ENCODE measurements at places on chromosomes 11 and 22.
A peak's percentile ranks its signal among the peaks of the same experiment; 100 is the strongest.

DNA sequence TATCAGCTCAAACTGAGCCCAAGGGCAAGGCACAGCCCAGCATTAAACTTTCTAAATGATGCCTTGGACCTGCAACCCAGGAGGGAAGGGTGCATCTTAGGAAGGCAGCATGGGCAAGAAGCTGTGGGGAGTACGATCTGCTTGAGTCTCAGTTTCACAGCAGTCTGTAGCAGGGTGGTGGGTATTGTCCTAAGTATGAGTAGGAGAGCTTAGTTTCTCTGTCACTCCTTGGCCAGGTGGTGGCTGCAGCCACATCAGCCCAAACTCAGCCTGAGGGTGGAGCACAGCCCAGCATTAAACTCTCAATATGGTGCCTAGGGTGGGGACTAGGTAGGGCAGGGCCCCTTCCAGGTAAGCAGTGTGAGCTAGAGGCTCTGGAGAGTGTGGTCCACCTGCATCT is 85.5 kb downstream of the ACER3 start:
- no peak for DNase-seq

DNA sequence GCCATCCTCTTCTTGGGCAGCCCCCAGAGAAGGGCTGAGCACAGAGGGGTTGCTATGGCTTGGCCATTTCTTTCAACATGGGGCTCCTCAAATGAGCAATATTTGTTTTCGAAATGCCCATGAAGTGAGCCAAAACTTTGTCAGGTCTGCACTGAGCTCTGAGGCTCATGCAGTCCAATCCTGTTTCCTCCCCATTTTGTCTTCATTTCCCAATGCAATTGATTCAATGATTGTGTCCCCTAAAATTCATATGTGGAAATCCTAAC is 60.6 kb upstream of the CD44 start:
- no peak for DNase-seq

GRCh38 chr11:64036087-64037026 is 626 bp downstream of the FLRT1 start:
- no peak for DNase-seq

DNA sequence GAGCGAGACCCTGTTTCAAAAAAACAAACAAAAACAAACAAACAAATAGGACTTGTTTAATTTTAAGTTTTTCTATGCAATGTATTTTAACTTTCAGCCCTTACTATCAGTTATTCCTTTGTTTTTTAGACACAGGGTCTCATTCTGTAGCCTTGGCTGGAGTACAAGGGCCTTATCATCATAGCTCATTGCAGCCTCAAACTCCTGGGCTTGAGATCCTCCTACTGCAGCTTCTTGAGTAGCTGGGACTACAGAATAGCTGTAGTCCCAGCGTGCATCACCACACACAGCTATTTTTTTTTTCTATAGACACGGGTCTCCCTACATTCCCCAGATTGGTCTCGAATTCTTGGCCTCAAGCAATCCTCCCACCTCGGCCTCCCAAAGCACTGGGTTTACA is 44.5 kb downstream of the PIK3C2A start:
- no peak for DNase-seq

DNA sequence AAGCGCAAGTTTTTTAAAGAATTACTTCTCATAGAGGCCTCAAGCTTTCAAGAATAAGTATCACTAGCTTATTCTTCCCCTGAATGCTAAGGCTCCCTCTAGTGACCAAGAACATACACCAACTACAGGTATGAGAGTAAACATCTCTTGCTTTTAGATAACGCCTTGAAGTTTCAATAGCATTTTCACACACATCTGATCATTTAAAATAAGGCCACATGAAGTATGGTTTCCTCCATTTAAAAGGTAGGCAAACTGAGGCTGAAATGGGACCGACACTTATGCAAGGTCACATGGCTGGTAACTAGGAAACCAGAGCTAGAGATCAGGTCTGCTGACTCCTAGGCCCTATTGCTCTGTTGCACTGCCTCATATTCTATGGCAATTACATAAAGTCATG is 66.5 kb downstream of the CCDC34 start:
- DNase-seq, result no peak

- DNase-seq, result no peak
Observed at GRCh38 chr22:20197407-20198030, 46.7 kb upstream of the CCDC188 start.

GRCh38 chr11:48141475-48142122 is 75.0 kb upstream of the OR4B1 start:
- no peak for DNase-seq

DNA sequence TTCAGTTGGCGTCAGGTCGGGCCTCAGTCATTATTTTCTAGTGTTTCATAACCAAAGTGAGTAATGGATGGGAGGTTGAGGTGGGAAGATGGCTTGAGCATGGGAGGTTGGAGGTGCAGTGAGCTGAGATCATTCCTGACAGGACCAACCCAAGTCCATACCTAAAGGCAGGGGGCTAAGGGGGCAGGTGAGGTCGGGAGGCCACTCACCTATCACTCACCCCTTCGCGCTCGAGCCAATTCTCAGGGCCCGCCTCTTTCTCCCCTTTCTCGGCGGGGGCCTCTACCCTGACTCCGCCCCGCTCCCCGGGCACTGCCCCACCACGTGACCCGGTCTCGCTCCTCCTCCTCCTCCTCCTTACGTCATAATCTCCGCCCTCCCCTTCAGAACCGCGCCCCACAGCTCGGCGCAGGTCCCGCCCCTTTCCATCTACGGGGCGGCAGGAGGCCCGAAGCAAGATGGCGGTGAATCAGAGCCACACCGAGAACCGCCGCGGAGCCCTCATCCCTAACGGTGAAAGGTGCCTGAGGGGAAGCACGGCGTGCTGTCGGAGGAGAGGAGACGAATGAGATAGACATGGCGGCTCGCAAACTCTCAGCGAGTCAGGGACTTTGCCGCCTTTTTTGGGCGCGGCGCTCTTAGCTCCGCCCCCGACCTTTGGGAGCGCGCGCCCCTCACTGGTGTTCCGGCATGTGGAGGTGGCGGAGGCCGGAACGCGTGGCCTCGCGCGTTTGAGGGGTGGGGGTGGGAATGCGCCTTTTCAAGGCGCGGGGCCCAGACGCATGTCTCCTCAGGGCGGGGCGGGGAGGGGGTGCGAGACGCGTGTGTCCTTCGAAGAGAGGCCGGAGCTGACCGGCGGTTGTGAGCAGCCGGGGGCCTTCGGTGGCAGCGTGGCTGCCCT is at the start of gene WBP2NL:
Gene WBP2NL, plus strand, starts transcription at position 428 of the 901 bp plus-strand sequence. Its CDS starts 31 bp downstream, at position 459.
- DNase-seq, result no peak

DNA sequence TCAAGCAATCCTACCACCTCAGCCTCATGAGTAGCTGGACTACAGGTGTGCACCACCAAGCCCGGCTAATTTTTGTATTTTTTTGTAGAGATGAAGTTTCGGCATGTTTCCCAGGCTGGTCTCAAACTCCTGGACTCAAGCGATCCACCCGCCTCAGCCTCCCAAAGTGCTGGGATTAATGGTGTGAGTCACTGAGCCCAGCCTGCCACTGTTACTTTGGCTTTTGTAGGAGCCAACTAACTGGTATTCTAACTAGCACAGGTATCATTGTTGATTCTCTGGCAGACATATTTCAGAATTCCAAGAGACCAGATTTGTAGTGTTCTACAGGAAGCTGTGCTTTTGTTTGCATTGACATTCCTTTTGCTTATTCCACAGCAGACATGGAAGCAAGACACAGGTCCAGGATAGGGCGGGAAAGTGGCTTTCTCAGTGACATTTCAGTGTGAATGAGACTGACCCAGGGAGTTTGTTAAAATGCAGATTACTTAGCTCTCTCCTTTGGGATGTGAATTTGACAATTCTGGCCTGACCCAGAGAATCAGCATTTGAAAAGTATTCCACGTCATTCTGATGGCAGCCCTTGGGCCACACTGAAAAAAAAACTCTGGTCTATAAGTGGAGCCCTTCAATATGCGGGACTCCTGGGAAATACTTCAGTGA is 52.2 kb upstream of the PAX6 start:
- DNase-seq, result peak; percentile 54

DNA sequence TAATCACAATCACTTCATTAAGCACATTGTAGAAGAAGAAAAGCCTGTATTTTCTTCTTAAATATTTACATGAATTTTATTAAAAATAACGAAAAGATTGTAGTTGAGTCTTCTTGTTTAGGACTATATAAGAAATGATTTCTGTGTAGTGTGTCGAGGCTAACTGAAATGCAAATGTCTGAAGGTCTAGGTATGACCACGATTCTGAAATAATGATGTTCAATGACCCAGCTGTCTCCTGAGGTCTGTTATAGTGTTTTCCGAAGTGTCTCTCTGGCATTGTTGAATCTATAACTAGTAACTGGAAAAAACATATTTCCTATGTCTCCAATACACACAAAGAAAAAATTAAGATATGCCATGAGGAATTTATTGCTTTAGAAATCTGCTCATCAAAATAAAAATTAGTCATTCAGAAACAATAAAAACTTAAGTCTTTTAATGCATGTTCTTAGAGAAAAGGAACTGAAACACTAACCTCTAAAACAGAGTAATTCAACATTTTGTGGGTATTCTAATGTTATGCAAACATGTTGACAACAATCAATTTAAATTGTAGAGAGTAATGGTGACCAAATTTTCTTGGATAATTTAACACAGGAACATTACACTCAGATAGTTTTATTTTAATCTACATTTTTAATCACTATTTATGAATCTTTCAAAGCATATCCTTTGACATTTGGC is 55.0 kb downstream of the CASP12 start:
- DNase-seq, result no peak

- no peak for DNase-seq
Observed at GRCh38 chr22:41770715-41771468, 29.6 kb upstream of the CCDC134 start.

DNA sequence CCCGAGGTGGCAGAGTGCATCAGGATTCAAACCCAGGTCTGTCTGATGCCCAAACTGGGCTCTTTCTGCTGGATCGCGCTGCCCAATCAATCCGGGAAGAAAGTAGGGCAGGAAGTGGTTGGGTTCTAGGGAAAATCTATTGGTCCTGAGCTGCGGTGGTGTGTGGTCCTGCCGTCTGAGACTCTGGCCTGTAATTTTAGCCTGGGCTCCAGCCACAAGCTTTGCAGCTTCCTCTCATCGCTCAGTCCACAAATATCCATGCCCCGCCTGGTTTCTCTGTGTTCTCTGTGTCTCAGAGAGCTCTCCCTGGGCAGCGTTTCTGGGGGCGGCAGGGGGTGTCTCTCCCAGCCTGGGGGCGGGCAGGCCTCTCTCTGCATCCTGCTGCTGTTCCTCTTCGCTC is 18.7 kb downstream of the CACNG2 start:
- no peak for DNase-seq

DNA sequence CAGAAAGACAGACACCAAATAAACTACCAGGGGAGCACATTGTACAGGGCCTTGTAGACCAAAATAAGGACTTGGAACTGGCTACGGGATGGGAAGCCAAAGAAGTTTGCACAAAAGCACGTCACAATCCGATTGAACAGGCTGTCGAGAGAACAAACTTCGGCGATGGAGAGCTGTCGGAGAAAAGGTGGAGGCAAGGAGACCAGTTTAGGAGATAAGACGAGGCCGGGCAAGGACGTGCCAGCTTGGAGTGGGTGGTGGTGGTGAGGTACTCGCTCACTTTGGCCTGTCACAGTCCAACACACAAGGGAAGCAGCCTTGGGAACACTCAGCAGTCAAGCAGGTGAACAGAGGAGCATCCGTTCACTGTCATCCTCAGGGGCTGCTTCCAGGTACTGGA is 19.0 kb downstream of the APOL5 start:
- no peak for DNase-seq

DNA sequence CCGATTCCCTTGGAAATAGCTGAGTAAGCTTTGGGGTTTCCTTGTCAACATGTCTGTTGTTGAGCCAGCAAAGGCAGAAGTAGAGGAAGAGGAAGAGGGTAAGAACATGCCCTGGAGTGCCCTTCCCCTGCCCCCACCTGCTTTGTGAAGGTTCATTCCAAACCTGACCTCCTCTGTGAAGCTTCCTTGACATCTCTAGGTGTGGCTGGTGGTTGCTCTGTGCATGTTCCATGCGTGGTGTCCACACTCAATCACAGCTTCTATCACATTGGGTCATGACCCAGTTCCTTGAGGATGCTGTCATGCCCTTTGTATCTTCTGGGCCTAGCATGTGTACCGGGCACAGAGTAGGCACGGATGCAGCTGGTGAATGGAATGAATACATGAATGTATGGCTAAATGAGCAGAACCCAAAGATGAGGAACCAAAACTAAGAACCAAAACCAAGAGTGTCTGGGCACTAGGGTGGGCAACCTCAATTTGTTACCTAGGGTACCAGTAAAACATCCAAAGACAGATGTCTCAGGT is 23.7 kb upstream of the FXYD6 start:
- DNase-seq, result no peak

GRCh38 chr11:111539426-111540113 is 950 bp upstream of the LAYN start:
- DNase-seq, result no peak

- DNase-seq, result no peak
Observed at GRCh38 chr11:3130269-3131071, 34.6 kb downstream of the OSBPL5 start.

DNA sequence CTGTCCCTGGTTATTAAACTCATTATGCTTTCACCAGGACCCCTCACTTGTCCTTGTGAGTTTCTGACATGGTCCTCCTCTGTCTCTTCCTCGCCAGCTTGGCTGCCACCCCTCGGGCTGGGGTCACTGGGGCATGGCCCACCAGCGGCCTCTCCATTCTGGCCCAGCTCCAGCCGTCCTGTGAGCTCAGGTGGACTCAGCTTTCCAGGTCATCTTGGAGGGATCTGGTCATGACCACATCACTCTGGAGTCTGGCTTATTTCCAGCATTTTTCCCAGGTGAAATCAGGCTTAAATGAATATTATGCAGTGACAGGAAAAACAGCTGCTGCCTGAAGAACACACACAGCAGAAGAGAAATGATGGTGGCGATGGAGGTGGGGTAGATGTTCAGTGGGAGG is 224.5 kb downstream of the ADAMTS15 start:
- DNase-seq, result no peak

DNA sequence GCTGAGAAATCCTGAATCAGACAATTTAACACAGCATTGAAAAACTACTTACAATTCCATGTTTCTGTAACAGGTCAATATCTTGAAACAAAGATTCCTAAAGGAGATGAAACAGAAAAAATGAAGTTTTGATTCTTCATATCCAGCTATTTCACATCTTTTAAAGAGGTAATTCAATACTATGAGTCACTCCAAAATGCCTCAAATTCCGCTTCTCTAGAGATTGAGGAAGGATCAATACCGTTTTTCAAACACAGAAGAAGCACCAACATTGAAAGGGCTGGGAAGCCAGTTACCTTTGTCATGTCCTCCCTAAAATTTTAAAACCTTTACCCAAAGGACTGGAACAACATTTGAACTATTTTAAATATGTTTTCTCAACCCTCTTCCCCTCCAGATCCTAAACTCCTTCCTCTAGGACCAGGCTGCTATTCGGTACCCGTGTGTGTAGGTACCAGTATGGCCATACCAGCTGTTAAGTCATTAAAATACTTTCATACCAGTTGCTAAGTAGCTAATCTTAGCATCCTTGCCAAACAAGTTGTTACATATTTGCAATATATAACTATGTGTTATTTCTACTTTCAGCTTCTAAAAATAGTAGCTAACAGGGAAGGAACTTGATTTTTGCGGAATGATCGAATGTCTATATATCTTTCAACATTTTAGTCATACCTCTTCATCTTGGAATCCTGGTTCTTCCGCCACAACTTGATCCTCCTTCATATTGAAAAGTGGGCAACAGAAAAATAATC is 2.3 kb downstream of the DMC1 start:
- DNase-seq, result no peak

- DNase-seq, result peak; percentile 90
Observed at GRCh38 chr11:66328302-66329144, 7.7 kb downstream of the RIN1 start.

GRCh38 chr11:127632976-127633680 is 632.6 kb upstream of the KIRREL3 start:
- DNase-seq, result no peak

- no peak for DNase-seq
Observed at GRCh38 chr11:19869466-19869865, 156.8 kb downstream of the NAV2 start.
